ENCODE measurements at places on chromosomes 1 and 21.

- DNase-seq = no peak
Measured at GRCh38 chr21:42269386-42269785, 45.8 kb downstream of the TFF3 start.

GRCh38 chr1:161159913-161160243 lies 578 bp downstream of the USP21 start:
- DNase-seq = no peak

GRCh38 chr1:41432481-41433280 lies 51.8 kb downstream of the EDN2 start:
- DNase-seq = peak; percentile 55

- DNase-seq = no peak
Measured at GRCh38 chr1:6052543-6053205, 7.0 kb downstream of the KCNAB2 start.

GRCh38 chr1:218367118-218367517 lies 22.0 kb downstream of the TGFB2 start:
- no peak for DNase-seq

Measured in stimulated activated CD8-positive, alpha-beta memory T cell treated with anti-CD3 and anti-CD28 coated beads, Interleukin-15, amount 100 ng/mL, for 1 hour (primary cell).